ENCODE measurements at places on chromosomes 2 and 18.

DNA sequence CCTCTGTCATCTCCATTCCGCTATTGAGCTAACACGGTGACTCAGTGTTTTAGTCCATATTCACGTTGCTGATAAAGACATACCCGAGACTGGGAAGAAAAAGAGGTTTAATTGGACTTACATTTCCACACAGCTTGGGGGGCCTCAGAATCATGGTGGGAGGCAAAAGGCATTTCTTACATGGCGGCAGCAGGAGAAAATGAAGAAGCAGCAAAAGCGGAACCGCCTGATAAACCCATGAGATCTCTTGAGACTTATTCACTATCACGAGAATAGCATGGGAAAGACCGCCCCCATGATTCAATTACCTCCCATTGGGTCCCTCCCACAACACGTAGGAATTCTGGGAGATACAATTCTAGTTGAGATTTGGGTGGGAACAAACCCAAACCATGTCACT lies 22.6 kb upstream of the CXXC1 start:
- no peak overlapping the region for H3K4me3 ChIP-seq
- peaks cover 25% of the 10 kb centered on the region for H3K4me1 ChIP-seq
- no peak overlapping the region for H3K27ac ChIP-seq
- peaks cover 37% of the 10 kb centered on the region for H3K27me3 ChIP-seq

DNA sequence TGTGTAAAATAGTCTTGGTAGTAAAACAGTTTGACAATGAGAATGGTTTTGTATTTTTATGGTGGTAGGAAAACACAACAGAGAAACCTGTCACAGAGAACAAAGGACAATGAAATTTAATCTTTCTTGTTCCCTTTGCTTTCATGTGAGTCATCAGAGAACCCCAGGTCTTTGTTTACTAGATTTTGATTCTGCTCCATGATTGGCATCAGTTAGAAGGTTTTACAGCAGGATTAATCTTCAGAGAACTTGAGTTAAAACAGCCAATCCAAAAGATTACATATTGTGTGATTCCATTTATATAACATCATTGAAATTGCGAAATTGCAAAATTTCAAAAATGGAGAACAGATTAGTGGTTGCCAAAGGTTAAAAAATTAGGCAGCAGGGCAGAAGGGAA lies 2.5 kb downstream of the APLF start:
- no peak overlapping the region for H3K27ac ChIP-seq
- peaks cover 33% of the 10 kb centered on the region for H3K4me1 ChIP-seq
- H3K36me3 ChIP-seq, result peaks cover 6% of the 10 kb centered on the region
- peaks cover 2% of the 10 kb centered on the region for H3K27me3 ChIP-seq
- DNase-seq, result no peak
- H3K4me3 ChIP-seq, result no peak overlapping the region

- no peak for DNase-seq
- H3K4me1 ChIP-seq, result peaks cover 3% of the 10 kb centered on the region
- H3K27me3 ChIP-seq, result no peaks in the 10 kb centered on the region
- no peak overlapping the region for H3K4me3 ChIP-seq
- H3K36me3 ChIP-seq, result peaks cover 80% of the 10 kb centered on the region
- no peak overlapping the region for H3K27ac ChIP-seq
Observed at GRCh38 chr2:196884368-196884767, 42.1 kb downstream of the PGAP1 start.

DNA sequence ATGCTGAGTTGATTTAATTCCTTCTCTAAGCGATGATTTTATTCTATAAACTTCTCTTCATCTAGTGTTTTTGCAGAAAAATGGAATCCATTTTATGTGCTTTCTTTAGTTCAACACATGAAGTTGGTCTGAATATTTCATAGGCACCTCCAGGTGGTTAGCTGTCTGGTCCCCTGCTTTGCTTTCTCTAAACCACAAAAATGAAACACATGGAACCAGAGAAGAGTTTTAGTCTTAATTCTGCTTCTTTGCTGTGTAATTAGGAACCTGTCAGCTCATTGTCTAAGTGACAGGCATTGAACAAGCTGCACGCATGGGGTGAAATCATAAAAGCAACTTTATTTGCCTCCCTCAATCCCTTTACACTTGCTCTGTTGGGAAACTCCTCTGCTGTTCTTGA lies 150.4 kb downstream of the PIK3C3 start:
- no peak overlapping the region for H3K27ac ChIP-seq
- no peak overlapping the region for H3K4me3 ChIP-seq
- H3K27me3 ChIP-seq, result no peaks in the 10 kb centered on the region
- peaks cover 4% of the 10 kb centered on the region for H3K36me3 ChIP-seq
- peaks cover 11% of the 10 kb centered on the region for H3K4me1 ChIP-seq
- no peak for DNase-seq

- H3K36me3 ChIP-seq, result peaks cover 4% of the 10 kb centered on the region
- H3K27me3 ChIP-seq, result no peaks in the 10 kb centered on the region
- no peak overlapping the region for H3K4me3 ChIP-seq
Observed at GRCh38 chr2:7900593-7900992, 781.3 kb upstream of the ID2 start.

GRCh38 chr2:112688086-112688880 lies 32.5 kb upstream of the NT5DC4 start:
- no peaks in the 10 kb centered on the region for H3K36me3 ChIP-seq
- no peak for DNase-seq
- H3K4me3 ChIP-seq, result no peak overlapping the region
- no peak overlapping the region for H3K27ac ChIP-seq
- peaks cover 60% of the 10 kb centered on the region for H3K4me1 ChIP-seq
- H3K27me3 ChIP-seq, result no peaks in the 10 kb centered on the region

DNA sequence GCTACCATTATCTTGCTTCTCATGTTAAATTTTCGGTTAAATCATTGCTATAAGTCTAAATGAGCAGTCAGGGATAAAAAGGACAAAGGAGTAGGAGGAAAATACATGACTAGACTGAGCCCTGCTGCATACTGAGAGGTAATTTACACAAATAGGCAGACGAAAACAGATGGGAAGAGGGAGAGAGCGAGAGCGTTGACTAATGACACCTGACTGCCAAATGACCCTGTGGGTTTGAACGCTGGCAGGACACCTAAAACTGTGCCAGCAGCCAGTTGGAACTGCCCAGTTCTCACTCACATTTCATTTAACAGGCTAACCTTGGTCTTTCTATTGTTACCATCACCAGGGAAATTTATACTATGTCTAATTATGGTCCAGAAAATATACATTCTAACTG lies 978.2 kb downstream of the CPS1 start:
- no peaks in the 10 kb centered on the region for H3K36me3 ChIP-seq
- no peak overlapping the region for H3K27ac ChIP-seq
- H3K4me1 ChIP-seq, result no peaks in the 10 kb centered on the region
- no peak for DNase-seq
- no peak overlapping the region for H3K4me3 ChIP-seq

DNA sequence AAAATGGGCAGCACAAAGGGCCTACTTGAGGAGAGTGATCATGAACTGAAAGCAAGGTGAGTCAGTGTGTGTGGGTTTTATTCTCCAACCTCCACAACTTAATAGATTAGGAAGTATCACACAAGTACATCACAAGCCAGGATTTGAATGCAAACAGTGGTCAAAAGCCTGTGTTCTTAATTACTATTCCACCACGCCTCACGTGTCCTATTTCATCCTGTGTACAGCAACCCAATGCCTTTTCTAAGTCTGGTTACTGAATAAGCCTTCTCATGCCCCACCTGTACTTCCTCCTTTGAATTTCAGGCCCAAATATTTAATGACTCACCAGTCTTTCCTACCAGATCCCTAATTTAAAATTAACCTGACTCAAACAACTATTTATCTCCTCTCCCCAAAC lies 755.7 kb upstream of the SLC8A1 start:
- H3K4me1 ChIP-seq, result no peaks in the 10 kb centered on the region
- no peak overlapping the region for H3K4me3 ChIP-seq
- DNase-seq, result no peak

GRCh38 chr18:55322178-55322735 lies 265.7 kb downstream of the TCF4 start:
- H3K4me3 ChIP-seq, result no peak overlapping the region
- peaks cover 37% of the 10 kb centered on the region for H3K27me3 ChIP-seq
- H3K4me1 ChIP-seq, result peaks cover 4% of the 10 kb centered on the region
- H3K36me3 ChIP-seq, result no peaks in the 10 kb centered on the region
- no peak for DNase-seq
- no peak overlapping the region for H3K27ac ChIP-seq

DNA sequence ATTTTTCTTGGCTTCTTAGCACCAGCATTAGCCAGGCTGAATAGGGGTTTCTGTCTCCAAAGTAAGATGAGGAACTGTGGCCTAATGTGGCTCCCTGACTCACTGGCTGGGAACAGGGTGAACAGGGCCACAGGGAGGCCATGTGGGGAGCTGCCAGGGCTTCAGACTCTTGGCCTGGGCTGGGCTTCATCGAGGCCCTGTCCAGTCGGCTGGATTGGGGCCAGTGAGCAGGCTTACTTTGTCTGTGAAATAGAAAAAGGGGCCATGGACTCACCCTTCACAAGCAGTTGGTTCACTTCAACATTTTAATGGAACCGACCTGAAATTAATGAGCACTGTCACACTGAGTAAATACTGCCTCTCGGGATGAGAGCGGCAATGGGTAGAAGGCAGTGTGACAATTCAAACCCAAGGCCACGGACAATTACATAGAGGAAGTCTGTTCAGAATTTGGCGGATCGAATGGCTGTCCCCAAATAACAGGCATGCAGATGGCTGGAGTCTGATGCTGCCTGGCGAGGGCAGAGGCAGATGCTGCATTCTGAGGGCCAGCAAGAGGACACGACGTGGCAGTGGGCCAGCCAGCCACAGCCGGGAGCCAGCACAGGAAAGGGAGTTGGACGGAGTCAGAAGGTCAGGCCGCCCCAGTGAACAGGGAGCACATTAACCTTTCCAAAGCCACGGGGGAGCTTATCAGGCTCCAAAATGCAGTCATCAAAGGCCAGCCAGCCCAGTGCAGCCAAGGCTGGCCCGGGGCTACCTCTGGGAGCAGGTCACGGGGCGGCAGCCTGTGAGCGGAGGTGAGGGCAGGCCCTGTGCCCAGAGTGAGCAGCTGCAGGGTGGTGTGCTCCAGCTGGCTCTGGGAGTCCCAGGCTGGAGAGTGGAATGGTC lies 146.6 kb upstream of the REV1 start:
- H3K27me3 ChIP-seq, result no peaks in the 10 kb centered on the region
- H3K36me3 ChIP-seq, result no peaks in the 10 kb centered on the region
- no peak overlapping the region for H3K27ac ChIP-seq
- no peak for DNase-seq
- H3K4me1 ChIP-seq, result no peaks in the 10 kb centered on the region

DNA sequence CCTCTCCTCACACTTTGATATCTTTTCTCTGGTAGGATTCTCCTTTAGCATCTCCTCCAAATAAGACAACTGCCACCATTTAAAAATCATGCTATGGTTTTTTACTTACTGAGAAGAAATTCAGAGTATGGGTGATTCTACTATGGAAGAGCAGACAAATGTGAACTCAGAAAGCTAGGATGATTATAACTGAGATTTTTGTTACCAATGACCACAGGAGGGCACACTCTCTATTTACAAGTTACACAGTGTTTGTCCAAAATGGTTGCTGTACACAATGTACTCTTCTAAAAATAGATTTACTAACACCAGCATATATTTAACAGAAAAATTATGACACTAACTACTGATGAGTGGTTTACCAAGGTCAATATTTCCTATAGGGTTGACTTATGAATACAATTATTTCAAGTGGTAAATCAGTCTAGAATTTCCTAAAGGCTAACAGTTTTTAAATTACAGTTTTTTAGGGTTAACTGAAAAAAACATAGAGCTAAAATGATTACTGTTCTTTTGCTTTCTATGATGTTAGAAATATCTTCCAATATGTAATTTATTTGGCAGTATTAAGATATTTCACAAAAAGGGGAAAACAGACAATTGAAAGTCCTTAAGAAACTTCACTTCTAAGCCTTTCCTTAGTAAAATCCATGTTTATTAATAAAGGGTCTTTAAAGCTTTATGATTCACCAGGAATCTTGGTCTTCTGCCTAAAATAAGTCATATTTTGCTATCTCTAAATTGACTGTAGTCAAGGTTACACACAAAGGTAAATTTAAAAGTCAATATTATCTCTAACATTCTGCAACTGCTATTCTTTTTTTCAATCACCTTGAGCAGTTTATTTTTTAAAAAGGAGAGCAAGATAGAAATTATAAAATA lies 57.2 kb downstream of the MAP4K3 start:
- peaks cover 9% of the 10 kb centered on the region for H3K4me1 ChIP-seq
- DNase-seq, result no peak

DNA sequence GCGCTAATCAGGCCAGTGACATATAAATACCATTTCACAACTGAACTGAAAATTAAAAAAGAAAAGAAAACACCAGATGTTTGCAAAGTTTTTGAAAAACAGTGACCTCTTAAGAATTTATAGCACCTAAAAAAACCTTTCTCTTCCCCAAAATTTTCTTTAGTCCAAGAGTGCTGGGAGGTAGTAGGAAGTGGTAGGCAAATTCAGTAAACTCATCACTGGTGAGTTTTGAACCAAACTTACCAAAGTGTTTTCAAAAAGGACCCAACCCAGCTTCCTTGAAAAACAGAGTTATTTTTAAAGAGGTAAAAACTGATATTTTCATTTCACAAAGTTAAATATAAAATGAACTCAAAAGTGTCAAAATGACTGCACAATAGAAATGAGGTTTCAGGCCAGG lies 90.4 kb downstream of the TMEM247 start:
- no peaks in the 10 kb centered on the region for H3K4me1 ChIP-seq
- DNase-seq, result no peak
- no peaks in the 10 kb centered on the region for H3K27me3 ChIP-seq
- H3K27ac ChIP-seq, result no peak overlapping the region
- H3K36me3 ChIP-seq, result no peaks in the 10 kb centered on the region

DNA sequence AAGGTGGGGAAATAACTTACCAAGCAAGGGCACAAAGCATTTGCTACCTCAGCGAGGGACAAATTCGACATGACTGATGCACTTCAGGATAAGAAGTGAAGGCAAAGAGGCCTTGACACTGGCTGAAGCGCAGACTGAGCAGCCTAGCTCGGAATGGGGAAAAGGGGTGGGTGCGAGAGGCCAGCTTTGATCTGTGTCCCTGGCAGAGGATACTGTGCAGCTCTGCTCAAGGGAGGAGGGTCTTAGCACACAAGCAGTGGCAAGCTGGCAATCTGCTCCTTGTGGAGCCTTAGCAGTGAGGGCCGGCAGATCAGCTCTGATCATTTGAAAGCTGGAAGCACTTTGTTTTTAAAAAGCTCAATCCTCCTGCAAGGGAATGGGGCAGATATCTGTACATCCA lies 222.3 kb downstream of the ZBTB7C start:
- H3K4me1 ChIP-seq, result peaks cover 3% of the 10 kb centered on the region
- H3K27me3 ChIP-seq, result peaks cover 68% of the 10 kb centered on the region
- no peaks in the 10 kb centered on the region for H3K36me3 ChIP-seq
- no peak overlapping the region for H3K27ac ChIP-seq
- no peak for DNase-seq
- no peak overlapping the region for H3K4me3 ChIP-seq

GRCh38 chr2:3076848-3077642 lies 300.6 kb downstream of the EIPR1 start:
- H3K4me1 ChIP-seq, result no peaks in the 10 kb centered on the region
- no peak for DNase-seq
- H3K27ac ChIP-seq, result no peak overlapping the region
- no peak overlapping the region for H3K4me3 ChIP-seq
- H3K27me3 ChIP-seq, result no peaks in the 10 kb centered on the region
